Astrocyte (in vitro differentiated cells and primary cell): ENCODE measurements at places on chromosomes 7 and 10. TPM values are rescaled to one million over a fixed set of nuclear protein-coding genes. Genes with fewer than 3 reads are reported as not detected.
A peak's percentile ranks its signal among the peaks of the same experiment; 100 is the strongest.

GRCh38 chr7:7792056-7792455, 73.6 kb upstream of the RPA3 start:
- DNase-seq, result no peak

DNA sequence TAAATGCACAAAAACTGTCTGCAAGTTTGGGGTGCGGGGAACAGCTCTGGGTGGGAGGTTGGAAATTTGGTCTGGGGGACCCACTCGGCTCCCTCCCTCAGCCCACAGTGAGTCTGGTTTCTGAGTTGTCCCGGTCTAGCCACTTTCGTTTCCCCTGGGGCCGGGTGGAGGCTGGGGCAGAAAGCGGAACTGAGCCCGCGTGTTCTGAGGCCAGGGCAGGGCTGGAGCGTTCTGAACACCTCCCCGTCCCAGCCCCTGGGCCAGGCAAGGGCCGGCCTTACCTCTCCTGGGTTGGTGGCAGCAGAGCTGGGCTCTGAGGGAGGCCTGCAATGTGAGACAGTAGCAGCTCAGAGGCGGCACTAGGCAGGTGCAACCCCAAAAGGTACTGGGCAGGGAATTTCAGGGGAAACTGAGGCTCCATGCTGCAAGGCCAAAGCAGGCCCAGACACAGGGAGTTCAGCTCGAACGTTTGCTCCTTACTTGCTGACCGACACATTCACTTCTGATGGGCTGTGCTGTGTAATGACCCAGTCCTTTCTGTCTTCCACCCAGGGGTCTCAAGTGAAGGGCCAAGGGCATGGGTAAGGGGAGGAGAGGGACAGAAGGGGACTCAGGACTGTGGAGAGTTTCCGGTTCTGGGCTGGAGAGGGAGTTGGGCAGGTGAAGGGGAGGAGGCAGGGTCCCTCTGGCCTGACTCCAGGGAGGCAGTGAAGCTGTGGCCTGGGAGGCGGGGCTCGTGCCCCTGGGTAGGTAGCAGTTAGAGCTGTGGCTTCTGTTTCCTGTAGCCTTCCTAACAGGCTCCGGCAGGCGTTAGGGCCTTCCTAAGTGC, 3.0 kb downstream of the IRF5 start:
- no peak for DNase-seq

- no peak for DNase-seq
These were observed 202.4 kb downstream of the ADAM12 start for GRCh38 chr10:126185676-126186447.

GRCh38 chr10:88851706-88852105, at the start of gene ANKRD22:
Gene ANKRD22 (minus strand): TSS chr10:88851844. CDS start chr10:88851607, 237 bp downstream.
- DNase-seq, result peak; percentile 35

GRCh38 chr7:24059775-24060174, 224.2 kb upstream of the NPY start:
- no peak for DNase-seq

- DNase-seq, result peak; percentile 12
These were observed 83.7 kb downstream of the KIAA1217 start for GRCh38 chr10:24292304-24293293.

Gene SUPV3L1
- 31.8 and 34.4 TPM in 2 replicates for total RNA-seq

Gene GHRHR
- total RNA-seq, result not detected in 2 replicates

Gene MSMB
- total RNA-seq, result not detected in 2 replicates

Gene PON3
- total RNA-seq, result not detected in 2 replicates

Gene MYPN
- 0.11 and 0.14 TPM in 2 replicates for total RNA-seq

Gene PTPRE
- 14.1 and 15.8 TPM in 2 replicates for total RNA-seq
